Endothelial cell (in vitro differentiated cells): ENCODE measurements at places on chromosomes 6 and 20.

GRCh38 chr6:35013701-35014100 lies 124.6 kb downstream of the ANKS1A start:
- no peak for DNase-seq

DNA sequence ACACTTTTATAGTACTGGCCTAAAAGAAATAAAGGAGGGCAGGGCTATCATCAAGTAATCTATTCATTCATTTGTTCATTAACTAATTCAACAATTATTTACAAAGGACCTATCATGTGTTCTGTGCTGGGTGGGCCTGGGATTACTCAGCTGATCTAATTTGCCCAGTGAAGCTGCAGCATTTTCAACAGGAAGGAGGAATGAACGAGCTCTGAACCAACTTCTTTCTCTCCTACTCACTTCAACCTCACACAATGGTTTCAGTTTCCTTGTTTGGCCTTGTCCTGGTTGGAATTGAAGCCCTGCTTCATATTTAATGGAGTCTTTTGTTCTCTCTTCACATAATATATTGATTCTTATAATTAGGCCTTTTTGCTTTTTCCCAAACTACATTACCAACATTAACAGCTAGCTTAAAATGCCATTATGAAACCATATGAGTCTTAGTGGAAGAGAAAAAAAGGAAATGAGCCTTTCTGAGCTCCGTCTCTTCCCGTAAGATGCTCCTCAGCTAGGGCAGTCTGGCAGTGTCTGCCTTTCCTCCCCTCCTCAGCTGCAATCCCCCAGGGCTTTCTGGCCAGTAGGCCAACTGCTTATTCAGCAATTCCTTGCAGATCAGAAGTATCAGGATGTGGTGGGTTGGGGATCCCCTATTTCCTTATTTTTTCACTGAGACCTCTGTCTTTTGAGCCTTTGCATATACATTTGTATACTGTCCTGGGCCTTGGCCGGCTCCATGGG lies 79.4 kb upstream of the NRN1 start:
- no peak for DNase-seq

- no peak for DNase-seq
Measured at GRCh38 chr6:37173493-37174195, 3.7 kb downstream of the PIM1 start.

DNA sequence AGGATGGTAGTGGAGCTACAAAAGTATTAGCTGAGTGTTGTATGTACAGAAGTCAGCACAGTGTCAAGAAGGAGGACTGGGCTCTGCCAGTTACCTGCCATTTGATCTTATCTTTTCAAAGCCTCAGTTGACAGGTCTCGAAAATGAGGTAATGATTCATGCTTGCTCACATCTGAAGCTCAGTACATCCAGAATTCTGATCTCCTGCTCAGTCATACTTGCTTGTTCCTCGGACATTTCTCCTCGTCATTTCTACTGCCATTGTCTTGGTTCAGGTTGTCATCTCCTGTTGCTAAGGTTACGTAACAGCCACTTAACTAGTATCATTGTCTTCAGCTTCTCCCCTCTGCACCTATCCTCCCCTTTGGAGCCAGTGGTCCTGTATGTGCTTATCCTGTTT lies 89.5 kb downstream of the SLX4IP start:
- no peak for DNase-seq

DNA sequence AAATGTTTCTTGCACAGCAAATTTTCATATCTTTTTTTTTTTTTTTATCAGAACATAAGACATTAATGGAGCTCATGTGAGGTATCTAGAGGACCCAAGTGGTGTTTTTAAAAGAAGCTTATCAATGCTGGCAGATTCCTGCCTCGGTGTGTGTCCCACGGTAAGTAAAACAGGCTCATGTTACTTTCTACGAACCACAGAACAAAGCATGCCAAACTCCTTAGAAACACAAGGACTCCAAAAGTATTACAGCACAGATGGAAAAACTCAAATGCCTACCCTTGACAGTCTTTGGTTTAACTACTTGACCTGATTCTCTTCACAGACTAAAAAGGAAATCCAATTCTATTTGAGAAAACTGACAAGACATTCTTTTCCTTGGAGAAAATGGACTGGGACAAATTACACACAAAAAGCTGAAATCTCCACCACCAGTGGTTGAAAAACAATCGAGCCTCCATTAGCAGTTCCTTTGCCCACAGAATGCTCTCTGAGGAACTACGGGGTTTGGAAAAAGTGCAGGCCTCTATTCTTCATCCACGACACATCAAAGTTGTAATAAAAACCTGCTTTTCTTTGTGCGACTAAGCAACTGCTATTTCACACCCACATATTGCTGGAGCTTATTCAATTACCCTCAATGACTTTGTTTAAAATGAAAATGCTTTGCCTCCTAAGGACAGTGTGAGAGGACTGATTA lies 5.4 kb downstream of the METTL24 start:
- no peak for DNase-seq

- DNase-seq = no peak
Measured at GRCh38 chr6:14883921-14884320, 361.9 kb upstream of the JARID2 start.

- no peak for DNase-seq
Measured at GRCh38 chr6:10084111-10084986, 330.5 kb downstream of the TFAP2A start.

GRCh38 chr6:167424060-167424673 lies 99.3 kb downstream of the TTLL2 start:
- no peak for DNase-seq
